Occipital lobe (tissue), 3 donors: ENCODE measurements at places on chromosomes 5 and 9.

GRCh38 chr9:73180403-73180802, 28.7 kb downstream of the ANXA1 start:
- DNase-seq, result no peak

DNA sequence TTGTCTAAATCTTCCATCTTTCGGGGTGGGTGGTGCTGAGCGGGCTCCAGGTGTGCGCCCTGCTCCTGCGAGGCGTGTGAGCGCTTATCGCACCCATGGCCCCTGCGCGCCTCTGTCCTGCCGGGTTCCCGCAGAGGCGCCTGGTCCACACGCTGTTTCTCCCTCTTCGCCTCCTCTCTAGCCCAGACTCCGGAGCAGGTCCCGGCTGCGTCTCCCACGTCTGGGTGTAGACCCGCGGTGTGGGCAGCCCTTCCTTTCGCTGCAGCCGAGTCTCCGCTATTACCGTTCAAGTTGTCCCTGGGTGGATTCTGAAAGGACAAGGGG, 40.5 kb upstream of the PLEKHG4B start:
- DNase-seq, result no peak

DNA sequence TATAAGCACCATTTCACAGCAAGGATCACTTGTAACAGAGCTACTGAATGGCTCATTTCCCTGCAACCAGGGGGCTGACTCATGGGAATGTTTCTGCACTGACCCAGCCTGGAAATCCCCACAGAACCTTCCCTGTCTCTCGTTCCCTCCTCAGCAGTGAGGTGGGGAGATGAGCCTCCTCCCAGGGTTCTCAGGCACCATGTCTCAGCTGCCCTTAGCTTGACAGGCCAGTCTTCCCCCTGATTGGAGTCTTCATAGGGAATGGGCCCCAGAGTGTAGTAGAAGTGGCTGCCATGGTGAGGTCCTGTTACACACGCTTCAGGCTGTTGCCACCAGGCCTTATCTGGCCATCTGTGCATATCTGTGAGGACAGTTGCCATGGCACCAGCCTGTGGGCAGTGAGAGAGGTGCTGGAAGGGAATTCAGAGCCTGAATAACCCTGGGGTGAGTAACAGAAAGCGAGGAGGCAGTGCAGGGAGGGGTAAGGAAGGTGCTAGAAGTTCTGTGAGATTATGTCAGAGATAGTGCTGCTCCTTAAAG, 324.4 kb downstream of the ENC1 start:
- no peak for DNase-seq

GRCh38 chr9:74645007-74645639, 148.0 kb downstream of the RORB start:
- DNase-seq, result no peak

- DNase-seq, result no peak
Measured at GRCh38 chr5:146510559-146511125, 5.3 kb downstream of the GPR151 start.

DNA sequence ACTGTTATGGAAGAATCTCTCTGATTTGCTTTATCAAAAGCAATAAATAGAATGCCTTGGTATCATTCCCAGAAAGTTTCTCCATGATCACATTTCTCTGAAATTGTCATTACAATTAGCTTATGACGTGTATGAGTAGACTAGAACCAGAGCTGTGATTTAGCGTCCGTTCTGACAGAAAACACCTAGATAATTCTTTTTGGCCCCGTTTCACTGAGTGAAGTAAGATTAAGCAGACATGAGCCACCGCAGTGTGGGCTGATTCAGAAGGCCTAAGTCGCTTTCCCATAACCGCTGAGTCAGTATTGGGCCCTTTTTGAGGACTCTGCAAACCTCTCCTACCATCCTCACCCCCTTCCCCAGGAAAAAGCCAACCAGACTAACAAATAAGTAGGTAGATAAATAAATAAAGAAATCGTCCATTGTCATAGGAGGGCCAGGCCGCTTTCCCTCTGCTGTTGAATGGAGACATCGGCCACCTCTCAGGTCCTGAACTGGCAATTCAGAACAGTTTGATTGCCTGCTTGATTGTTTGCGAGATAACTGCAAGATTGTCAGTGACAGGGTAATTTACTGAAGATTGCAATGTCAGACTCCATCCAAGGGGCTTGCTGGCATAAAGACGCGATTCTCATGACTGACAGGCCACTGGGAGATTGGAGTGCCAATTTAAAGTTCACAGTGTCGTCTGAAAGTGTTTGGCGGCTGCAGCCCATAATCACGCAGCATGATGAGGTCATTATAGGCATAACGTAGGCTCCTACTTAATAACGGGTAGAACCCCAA, 105.0 kb upstream of the WWC1 start:
- no peak for DNase-seq

DNA sequence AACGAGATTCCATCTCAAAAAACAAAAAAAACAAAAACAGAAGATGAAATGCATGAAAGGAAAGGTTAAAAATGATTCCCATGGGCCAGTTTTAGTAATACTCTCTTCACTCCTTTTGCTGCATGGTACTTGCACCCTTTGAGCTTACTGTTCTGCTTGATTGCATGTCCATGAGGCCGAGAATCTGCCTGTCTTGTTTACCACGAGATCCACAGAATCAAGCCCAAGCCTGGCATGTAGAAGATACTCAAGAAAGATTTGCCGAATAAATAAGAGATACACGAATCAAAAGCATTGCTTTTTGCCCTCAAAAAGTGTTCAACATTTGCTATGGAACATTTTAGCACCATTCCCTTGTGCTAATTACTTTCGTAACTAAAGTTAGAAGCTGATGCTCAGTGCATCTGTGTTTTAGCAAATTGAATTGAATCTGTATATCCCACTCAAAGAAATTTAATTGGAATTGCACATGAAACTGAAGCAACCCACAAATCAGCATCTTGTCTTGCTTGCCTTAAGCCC, 1.1 kb downstream of the FAXDC2 start:
- no peak for DNase-seq

GRCh38 chr5:122078116-122079110, at the start of gene LOX:
TSS of gene LOX (minus strand) at chr5:122078259. CDS start at chr5:122077985, 274 bp downstream.
- DNase-seq, result no peak

GRCh38 chr9:37421914-37422288, 595 bp upstream of the GRHPR start:
- DNase-seq, result no peak

DNA sequence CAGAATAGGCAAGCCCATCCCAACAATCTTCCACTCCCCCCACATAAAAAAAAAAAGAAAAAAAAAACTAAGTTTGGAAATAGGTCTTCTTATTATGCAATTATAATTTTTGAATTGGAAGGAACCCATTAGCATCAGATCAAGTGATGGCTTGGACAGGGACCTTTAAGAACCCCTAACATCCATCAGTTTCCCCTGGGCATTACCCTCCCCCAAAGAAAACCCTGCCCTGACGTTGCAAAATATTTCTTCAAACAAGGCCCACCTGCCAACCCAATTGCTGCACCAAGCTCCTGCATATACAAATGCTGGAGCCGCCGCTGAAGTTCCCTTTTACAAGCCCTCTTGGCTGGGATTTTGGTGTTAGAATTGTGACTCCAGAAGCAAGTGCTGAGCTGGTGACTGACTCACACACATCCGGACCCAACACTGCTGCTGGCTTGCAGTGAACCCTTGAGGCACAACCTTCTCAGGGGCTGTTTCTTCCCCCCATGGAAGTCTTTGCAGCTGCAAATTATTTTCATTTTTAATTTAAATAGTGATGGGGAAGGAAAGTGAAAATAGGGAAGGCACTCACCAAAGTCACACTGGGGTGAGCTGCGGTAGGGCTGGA, 56.1 kb upstream of the AFAP1L1 start:
- DNase-seq, result no peak

GRCh38 chr5:180519098-180519497, 24.9 kb downstream of the CNOT6 start:
- no peak for DNase-seq

GRCh38 chr5:157860898-157861890, 2.2 kb upstream of the CLINT1 start:
- no peak for DNase-seq

- no peak for DNase-seq
Measured at GRCh38 chr5:115317320-115317719, 20.9 kb upstream of the CCDC112 start.

GRCh38 chr5:114361724-114362196, at the start of gene KCNN2:
TSS of gene KCNN2 (plus strand) at chr5:114362070. CDS start at chr5:114362140, 70 bp downstream.
- peak; percentile 89 for DNase-seq

DNA sequence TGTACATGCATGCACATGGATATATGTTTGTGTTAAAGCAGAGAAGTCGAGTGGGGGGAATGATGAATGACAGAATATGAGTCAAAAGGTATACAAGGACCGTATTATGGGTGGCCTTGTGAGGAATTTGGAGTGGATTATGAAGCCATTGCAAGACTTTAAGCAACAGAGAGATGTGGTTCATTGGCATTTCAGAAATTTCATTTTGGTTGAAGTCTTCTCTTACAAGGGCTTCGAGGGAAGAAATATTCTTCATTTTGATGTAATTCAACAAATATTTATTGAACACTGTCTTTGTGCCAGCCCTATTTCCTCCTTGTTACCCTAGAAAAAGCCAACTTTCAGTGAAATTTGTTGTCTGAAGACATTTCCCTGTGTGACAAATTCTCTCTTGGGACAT, 83.9 kb upstream of the SLCO6A1 start:
- DNase-seq, result no peak

- peak; percentile 68 for DNase-seq
Measured at GRCh38 chr5:4879693-4880303, 260.3 kb upstream of the ADAMTS16 start.

DNA sequence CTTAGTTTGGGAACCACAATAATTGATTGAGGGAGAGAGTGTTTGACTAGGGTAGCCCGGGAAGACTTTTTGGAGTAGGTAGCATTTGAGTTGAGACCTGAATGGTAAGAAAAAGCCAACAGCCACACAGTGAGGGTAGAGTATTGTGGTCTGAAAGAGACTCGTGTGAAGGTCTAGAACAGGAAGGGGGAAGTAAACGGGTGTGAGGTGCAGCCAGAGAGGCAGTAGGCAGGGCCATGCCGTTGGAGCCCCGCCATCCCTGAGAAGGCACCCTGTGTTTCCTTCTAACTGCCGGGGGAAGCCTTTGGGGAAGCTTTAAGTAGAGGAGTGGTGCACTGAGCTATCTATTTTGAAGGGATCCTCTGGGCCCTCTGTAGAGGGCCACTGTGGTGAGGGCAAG, 3.5 kb upstream of the F2RL2 start:
- DNase-seq, result no peak

- DNase-seq, result no peak
Measured at GRCh38 chr5:126948011-126948355, 82.4 kb downstream of the MARCHF3 start.

DNA sequence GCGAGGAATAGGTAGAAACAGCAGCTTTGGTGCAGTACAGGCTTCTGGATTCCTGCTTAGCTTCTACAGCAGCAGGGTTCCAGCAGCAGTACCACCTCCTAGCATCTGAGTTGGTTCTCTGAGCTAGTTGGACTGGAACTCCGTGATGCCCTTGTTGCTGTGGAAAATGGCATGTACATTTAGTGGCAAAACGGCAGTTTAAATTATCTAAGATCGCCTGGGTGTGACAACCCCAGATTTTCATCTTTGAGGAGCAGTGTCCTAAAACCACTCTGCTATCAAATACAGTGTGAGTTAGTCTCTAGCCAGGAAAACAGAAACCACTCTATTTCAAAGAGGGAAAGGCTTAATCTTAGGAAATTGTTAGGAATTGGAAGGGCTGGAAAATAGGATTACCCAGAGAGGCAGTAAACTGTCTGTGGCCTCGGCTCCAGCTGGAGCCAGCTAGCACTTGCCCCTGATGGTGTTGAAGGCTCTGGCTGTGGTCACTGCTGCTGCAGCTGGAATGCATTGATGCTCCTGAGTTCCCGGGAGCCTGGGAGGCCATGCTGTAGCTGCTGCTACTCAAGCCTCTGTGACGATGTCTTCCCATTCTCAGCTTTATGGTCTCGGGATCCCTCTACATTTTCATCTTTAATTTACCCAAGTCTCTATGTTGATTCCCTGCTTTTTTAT, 29.4 kb downstream of the RAD23B start:
- DNase-seq, result no peak

DNA sequence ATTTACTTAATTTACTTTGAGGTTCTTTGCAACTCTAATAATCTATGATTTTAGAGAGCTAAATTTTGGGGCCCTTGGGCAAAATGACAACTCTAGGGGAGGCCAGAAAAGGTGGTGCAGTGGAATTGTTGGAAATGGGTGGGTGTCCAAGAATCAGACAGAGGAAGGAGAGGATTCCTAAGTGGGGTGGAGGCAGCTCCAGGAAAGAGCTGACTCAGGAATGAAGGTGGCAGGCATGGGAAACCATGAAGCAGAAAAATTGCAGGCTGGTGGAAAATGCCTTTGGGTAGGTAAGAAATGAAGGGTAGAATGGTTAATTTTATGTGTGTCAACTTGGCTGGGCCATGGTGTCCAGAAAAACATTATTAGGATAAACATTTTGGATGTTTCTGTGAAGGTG, 248.5 kb upstream of the TUT7 start:
- no peak for DNase-seq

GRCh38 chr5:40875958-40876357, 33.3 kb upstream of the C7 start:
- DNase-seq, result no peak

- no peak for DNase-seq
Measured at GRCh38 chr9:27445057-27445595, 79.0 kb upstream of the IFNK start.

DNA sequence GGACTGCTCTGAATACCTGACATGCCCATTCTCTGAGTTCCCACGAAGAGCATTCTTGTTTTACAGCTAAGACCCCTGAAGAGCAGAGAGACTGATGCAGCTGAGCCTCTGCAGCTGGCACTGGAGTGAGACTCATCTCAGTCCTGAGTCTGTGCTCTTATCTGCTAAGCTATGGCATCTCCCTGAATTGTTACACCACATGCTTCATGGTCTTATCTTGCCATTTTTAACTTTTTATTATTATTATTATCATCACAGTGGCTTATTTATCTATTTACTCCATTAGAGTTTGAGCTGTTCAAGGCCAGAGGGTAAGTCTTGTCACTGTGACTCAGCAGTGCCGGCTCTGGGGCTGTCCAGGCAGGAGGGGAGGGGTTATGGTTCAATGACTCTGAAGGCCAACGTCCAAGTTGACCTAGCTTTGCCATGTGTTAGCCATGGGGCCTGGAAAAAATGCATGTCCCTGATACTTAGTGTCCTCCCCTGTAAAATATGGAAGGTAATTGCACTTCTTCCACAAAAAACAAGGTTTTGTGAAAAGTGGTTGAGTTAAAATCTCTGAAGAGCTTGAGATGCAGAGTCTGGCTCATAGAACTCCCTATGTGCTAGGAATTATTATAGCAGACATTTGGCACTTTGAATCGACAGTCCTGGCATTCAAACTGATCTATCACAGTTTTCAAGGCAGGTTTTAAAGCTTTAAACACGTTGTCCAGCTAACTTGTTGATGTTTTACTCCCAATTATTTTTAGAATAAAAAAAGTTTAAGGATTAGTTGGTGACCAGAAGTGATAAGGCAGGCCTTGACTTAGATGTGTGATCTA, 94.6 kb downstream of the ALDH1A1 start:
- no peak for DNase-seq

DNA sequence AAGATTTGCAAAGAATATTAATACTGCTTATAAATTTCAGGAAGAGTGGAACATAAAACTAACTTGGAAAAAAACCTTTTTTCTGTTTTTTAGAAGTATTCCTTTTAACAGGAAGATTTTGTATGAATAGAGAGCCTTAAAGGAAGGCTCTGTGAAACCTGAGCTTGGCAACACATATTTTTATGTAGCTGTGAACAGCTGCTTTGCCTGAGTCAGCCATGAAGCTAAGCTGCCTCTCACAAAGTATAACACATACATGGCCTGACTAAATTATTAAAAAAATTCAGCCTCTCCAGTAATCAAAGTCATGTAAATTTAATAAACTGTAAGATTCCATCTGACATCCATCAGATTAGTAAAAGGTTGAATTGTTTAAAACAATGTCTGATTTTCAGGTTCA, 547.5 kb downstream of the ELAVL2 start:
- DNase-seq, result no peak

- DNase-seq, result no peak
Measured at GRCh38 chr5:89729623-89730301, 679.8 kb downstream of the CETN3 start.
